ENCODE measurements at places on chromosomes 11 and 22.

DNA sequence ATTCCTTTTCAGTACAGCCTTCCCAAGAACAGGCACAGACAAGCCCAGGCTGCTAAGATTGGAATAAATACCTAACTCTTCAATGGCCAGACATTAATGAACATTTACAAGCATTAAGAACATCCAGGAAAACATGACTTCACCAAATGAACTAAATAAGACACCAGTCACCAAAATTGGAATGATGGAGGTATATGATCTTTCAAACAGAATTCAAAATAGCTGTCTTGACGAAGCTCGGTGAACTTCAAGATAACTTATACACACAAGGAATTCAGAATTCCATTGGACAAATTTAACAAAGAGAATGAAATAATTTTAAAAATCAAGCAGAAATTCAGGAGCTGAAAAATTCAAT lies 16.4 kb upstream of the DDX10 start:
- no peak for DNase-seq

DNA sequence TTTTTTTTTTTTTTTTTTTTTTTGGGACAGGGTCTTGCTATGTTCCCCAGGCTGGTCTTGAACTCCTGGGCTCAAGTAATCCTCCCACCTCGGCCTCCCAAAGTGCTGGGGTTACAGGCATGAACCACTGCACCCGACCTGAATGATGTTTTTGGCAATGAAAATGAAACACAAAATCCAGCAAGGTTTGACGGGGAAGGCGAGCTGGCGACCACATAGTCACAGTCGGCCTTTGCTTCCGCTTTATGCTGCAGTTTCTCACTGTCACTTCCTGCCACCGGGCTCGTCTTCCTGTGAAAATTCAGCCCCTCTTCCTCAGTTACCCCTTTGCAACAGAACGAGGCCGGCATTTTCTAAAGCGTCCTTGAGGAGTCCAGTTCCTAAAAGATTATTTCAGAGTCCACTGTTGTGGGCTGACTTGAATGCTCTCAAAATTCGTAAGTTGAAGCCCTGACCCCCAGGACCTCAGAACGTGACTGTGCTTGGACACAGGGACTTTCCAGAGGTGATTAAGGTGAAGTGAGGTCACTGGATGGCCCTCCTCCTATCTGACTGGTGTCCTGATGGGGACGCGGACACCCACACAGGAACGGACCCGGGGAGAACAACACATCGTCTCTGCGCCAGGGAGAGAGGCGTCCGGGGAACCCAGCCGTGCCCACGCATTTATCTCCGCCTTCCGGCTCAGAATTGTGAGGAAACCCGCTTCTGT lies 2.9 kb upstream of the BID start:
- no peak for DNase-seq

DNA sequence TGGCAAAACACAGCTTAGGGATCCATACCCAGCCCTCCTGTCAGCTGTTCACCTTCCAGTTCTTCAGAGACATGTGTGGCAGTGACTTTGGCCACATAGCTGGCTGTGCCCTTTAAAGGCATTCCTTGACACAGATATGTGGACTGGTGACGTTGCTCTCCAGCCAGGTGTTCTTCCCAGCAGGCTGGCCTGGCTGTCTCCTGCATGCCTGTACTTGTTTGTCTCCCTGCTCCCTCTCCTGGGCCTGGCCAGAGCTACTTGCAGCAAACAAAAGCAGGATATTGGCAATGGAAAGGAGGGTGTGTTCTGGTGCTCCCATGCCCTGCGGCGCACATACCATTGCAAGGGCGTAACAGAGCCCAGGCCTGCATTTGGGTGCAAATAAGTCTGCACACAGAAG lies 38.3 kb downstream of the PIK3IP1 start:
- DNase-seq = no peak

DNA sequence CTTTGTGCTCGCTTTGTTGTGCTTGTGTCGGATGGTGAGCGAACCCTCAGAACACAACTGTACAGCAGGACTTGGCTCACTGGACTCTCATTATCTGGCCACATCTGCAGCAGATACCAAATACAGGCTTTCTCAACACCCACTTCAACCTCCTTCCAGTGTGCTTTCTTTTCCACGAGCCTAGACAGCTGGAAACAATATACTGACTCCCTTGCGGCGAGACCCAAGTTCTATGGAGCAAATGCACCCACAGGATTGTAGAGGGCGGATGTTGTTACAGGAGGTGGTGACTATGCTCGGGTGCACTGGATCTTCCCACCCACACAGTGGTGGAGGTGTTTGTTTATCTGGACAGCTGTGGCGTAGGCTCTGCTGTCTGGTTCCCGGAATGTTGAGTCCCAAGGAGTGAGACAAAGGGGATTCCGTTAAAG lies 204.3 kb downstream of the TENM4 start:
- peak; percentile 97 for DNase-seq

DNA sequence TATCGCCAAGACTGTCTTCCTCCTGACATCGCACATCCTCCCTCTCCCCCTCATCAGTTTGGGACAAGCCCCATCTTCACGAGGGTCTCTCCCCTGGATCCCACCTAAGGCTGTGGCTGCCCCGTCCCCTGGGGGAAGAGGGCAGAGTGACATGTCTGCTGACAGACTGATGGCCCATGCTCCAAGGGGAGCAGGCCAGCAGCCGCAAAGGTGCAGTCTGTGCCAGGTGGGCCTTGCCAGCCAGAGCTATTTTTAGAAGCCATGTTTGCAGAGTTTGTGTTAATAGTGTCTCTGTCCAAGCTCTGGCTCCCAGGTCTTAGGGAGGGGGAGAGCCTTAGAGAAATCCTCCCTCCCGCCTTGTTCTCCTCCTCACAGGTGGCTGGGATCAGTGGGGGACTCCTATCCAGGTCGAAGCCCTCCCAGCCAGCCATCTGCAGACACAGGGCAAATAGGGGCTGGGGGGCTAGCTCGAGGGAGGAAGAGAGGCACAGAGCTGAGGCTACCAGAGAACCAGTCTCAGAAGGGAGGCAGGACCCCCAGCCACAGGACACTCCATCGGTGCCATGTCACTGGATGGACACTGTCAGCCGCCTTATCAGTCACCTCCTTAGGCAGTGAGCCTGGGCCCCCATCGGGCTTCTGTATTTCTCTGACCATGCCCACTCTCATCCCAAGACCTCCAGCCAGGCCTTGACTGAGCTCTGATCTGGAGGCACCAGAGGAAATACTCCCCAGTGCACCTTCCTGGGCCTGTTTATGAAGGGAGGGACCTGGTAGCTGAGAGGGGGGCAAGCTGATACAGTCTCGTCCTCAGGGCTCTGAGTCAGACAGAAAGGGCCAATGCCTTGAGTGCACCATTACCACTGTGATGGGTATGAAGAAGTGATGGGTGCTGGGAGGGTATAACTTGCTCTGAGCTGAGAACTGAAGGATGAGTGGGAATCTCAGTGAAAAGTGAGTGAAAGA lies 49.3 kb downstream of the CHRDL2 start:
- peak; percentile 38 for DNase-seq

GRCh38 chr22:32226326-32227104 lies 21.6 kb upstream of the RFPL2 start:
- no peak for DNase-seq

DNA sequence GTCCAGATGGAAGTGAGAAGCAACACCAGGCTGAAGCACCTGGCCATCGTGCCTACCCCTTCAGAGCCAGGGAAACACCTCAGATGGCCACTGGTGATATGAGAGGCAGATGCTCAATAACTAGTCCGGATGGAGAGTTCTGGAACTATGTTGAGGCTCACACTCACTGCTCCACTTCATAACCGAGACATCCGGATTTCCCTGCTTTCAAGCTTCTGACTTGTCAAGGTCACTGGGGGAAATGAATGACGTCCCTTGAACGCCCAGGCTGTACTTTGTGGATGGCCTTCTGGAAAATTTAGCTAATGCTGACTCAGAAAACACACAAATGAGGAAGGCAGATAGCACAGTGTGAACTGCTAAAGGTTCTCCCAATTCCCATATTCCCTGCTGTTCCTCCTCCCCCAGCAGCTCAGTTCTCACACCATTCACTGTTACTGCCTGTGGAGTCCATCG lies at the start of gene LYVE1:
LYVE1 (minus strand) TSS at position 180 of the 456 bp plus-strand sequence; CDS start at position 47, 133 bp downstream.
- no peak for DNase-seq

- DNase-seq = no peak
These were observed 58.4 kb downstream of the MPPED1 start for GRCh38 chr22:43470253-43470652.

- DNase-seq = no peak
These were observed 40.9 kb upstream of the LIPT2 start for GRCh38 chr11:74534216-74534945.

- peak; percentile 59 for DNase-seq
These were observed at the start of gene APBB1 for GRCh38 chr11:6419009-6419631. Gene APBB1 (minus strand): TSS chr11:6419094. CDS start chr11:6411347, 7,747 bp downstream.

DNA sequence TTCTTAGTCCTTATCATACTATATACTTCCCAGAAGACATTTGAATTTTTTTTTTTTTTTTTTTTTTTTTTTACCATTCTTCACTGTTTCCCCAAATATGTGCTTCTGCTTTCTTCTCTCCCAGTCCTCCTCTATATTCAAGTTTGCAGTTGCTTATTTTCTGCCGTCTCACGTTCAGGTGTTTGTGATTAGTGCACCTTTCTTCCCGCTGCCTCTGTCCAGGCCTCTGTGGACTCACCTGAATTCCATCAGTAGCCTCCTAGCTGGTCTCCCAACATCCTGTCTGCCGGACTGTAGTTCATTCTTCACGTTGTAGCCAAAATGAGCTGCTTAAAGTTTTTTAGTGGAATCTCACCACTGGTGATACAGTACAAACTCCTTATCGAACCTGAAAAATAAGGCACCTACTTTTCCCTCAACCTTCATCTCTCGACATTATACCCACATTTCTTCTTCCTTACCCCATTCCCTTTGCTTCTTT lies 795 bp upstream of the MSANTD4 start:
- no peak for DNase-seq

- no peak for DNase-seq
These were observed 232.6 kb downstream of the FAT3 start for GRCh38 chr11:92457250-92457649.

GRCh38 chr11:109433753-109434256 lies 11.8 kb downstream of the C11orf87 start:
- DNase-seq = no peak

- peak; percentile 56 for DNase-seq
These were observed 28.2 kb downstream of the C2CD3 start for GRCh38 chr11:74142624-74143023.

DNA sequence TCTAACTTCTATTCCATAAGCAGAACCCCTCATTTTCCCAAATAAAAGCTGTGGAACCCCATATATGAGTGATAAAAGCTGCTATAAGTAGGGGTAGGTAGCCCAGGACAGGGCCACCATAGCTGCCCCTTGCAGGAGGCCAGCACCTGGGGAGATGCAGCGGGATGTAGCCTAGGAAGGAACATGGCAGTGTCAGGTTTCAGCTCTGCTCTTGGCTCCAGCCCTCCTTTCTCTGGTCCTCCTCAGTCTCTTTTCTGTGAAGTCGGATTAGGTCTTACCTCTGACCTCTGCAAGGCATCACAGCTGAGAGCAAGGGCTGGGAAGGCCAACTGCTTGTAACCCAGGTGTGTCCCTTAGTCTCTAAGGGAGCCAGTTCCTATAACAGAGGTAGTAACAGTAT lies 135.6 kb downstream of the NAV2 start:
- no peak for DNase-seq

GRCh38 chr22:26292667-26292995 lies 123.4 kb downstream of the SEZ6L start:
- no peak for DNase-seq

DNA sequence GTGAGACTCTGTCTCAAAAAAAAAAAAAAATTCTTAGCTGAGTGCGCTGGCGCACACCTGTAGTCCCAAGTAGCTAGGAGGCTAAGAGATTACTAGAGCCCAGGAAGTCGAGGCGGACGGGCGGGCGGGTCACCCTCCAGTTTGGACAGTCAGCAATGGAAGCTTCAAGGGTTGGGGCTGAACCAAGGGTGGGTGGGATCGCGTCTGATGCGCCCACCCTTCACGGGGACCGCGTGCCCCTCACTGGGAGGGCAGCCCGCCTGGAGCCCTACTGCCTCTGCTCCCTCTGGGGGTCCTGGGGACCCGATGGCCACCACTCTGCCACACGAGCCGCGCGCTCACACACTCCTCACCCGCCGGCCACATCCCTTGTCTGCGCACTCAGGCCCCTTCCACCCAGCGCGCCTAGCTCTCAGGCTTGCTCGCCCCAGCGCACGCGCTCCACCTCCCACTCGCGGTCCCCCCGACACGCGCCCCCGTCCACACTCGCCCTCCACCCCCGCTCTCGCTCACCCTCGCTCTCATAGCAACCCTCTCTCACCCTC lies 494 bp downstream of the CHID1 start:
- no peak for DNase-seq

DNA sequence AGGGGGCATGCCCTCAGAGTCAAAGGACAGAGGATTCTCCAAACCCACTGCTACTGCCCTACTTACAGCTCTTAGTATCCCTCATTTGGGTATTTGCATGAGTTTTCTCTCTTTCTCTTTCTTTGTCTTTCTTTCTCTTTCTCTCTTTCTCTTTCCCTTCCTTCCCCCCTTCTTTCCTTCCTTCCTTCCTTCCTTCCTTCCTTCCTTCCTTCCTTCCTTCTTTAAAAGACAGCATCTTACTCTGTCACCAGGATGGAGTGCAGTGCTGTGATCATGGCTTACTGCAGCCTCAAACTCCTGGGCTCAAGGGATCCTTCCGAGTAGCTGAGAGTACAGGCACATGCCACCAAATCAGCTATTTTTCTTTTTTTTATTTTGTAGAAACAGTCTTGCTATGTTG lies 14.0 kb upstream of the MMP7 start:
- DNase-seq = no peak

- no peak for DNase-seq
These were observed 29.8 kb upstream of the EED start for GRCh38 chr11:86214710-86215109.

GRCh38 chr11:120065176-120065575 lies 72.7 kb downstream of the TRIM29 start:
- no peak for DNase-seq

DNA sequence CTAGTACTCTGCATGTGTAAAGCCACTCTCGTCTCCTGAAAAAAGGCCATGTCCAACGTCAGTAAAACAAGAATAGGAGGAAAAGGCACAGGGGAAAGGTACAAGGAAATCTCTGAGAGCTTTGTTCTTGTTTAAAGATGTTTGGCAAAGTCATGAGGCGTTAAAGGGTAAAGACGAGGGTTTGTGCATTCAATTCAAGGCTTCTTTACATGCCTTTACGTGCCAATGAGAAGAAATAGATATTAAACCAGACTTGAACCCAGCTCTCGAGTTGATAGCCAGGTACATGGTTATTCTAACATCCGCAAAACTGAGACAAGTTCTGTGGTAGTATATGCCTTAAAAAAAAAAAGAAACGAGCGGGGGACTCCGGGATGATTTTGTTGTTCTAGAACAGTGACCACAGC lies 704 bp upstream of the CFL1 start:
- DNase-seq = no peak

DNA sequence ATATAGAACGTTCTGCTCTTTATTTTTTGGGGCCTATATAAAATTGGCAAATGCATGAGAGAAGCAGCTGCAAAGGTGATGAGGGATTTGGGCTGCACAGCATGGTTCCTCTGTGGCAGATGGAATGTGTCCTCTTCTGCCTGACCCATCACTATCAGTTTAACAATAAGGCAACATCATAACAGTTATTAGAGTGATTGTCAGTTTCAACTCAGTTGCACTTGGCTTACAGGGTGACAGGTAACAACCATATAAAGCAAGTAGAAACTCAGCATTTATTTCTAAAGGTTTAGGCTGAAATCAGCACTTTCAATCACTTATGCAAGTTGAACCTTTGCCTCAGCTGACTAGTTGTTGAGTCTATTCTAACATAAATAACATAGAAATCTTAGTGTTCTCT lies 935.4 kb upstream of the CHORDC1 start:
- no peak for DNase-seq

GRCh38 chr22:20573833-20574615 lies 66.6 kb downstream of the MED15 start:
- DNase-seq = no peak
